ENCODE measurements at places on chromosomes 3 and 15.

DNA sequence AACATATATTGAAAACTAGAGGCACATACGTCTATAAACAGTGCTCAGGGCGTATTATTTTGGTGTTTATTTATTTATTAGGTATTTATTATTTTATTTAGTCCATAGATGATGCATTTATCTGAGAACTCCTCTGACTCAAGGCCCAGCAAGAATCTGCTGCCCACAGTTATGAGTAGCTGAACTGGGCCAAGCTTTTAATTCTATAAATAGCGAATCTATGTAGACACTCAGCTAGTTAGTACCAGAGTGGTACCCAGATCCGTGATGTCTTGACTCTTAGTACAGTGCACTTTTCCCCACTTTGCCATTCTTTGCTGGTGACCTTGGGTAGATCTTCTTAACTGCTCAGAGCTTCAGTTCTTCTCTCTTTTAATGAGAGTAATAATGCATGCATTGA, 370.4 kb upstream of the TPRG1 start:
- DNase-seq = no peak

DNA sequence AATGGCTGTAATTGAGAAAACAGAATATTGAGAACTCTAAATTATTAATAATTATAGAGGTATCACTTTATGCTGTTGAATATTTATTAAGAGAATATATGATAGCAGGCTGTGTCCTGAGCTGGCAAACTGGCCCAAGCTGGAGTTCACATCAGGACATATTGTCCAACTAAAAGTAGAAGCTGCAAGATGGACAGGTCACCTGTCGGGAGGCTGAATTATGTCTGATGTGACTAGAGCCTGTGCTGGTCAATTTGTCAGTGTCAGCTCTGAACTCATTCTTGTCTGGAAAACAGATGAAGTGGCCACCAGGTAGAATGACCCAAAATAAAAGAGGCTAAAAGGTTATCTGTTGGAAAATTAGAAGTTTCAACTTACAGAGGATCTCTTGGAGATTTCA, 392.2 kb downstream of the LRTM1 start:
- DNase-seq = no peak

- DNase-seq = no peak
Observed at GRCh38 chr3:156793851-156794250, 32.3 kb upstream of the LEKR1 start.

DNA sequence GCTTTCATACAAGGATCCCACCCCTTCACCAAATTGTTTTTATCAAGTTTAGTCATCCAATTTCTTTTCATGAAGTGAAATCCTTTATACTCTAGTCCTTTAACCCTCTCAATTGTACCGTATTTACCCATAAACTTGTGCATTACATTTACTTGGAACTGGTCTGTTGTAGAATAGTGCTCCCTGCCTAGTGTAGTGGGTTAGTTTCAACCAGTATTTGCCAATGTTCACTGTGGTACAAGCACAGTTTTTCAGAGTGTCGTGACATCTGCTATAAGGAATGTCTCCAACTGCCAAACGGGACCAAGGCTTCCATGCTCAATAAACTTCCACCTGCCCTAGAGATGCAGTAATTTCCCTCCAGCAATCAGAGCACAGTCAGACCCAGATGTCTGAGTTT, 211.9 kb downstream of the KCNAB1 start:
- DNase-seq = no peak

- no peak for DNase-seq
Observed at GRCh38 chr3:170012683-170013400, 25.0 kb upstream of the GPR160 start.

- no peak for DNase-seq
Observed at GRCh38 chr3:78235841-78236240, 1195.9 kb downstream of the ROBO2 start.

- DNase-seq = no peak
Observed at GRCh38 chr3:84023842-84024241, 934.9 kb upstream of the CADM2 start.

GRCh38 chr3:57729334-57730045, 26.6 kb upstream of the SLMAP start:
- DNase-seq = no peak

DNA sequence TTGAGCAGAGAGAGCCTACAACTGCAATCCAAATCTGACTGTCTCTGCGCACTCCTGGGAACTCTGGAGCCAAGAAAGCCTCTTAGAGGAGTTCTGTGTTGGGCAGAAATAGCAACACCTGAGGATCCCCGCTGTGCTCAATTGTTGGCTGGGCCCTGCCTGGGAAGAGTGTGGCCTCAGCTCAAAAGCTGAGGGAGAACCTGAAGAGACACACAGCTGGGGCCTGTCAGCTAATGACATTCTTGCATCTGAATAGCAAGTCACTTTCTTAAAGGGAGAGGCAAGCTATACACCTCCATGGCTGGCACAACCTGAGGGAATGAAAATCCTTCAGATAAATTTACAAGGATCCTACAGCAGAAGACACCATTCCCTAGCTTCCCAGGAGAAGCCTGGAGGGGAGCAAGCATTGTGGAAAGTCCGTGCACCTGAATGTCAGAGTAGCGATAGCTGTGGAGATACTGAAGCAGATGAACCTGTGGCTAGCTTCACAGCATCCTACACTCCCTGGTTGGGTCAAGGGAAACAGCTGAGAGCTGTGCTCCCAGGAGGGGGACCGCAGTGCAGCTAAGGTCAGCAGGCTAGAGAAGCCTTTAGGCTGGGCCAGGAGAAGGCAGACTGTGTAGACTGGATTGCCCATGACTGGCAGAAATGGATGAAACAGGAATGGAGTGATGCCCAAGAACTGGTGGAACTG, 159.9 kb upstream of the PFN2 start:
- DNase-seq = no peak
